Coronary artery (tissue), 2 donors: ENCODE measurements at places on chromosomes 13 and 19.
A peak's percentile ranks its signal among the peaks of the same experiment; 100 is the strongest.

GRCh38 chr19:52734331-52734892 lies 432 bp downstream of the ZNF611 start:
- peak; percentile 76 for DNase-seq

DNA sequence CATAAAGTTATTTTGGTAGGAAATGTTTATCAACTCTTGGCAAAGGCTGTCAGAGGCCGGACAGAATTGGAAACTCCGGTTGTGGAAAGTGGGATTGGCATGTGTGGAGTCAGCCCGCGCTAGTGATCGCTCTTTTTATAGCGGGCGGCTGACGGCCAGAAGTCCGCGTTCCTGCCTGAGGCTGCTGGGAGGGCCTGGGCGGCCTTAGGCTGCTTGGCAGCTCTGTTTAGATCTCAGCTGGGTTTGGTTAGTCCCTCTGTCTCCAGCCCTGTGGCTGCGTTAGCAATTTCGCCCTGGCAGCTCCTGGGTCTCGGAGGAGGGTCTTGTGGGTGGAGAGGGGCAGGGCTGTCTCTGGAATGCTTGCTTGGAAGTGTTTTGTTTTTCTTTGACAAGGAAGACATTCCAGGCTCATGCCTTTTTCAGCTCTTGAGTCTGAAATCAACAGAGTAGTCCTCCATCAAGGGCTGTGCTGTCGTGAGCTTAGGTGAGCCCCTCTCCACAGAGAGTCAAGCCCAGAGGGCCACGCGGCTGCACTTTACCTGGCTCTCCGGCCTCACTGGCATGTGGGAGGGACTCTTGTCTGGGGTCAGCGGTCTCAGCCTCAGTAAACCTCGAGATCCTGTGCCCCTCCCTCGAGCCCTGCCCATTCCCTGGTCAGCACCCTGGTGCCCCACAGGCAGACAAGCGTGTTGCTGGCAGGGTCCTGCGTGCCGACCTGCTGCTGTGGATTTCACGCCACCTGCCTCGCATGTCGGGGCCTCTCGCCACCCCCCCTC lies 22.5 kb downstream of the DOT1L start:
- peak; percentile 93 for DNase-seq

DNA sequence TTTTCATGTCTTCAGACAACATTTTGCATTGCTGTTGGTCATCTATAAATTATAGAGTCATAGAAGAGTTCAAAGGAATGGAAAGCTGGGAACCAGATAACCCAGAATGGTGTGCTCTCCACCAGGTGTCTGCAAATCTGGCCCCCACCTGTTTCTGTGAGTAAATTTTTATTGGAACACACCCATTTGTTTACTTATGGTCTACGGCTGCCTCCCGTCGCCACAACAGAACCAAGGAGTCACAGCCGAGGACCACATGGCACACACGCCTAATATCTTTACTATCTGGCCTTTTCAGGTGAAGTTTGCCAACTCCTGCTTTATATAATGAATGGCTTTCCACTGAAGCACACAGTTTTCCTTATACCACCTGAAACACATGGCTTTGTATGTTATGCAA lies 58.2 kb downstream of the EFNB2 start:
- no peak for DNase-seq

DNA sequence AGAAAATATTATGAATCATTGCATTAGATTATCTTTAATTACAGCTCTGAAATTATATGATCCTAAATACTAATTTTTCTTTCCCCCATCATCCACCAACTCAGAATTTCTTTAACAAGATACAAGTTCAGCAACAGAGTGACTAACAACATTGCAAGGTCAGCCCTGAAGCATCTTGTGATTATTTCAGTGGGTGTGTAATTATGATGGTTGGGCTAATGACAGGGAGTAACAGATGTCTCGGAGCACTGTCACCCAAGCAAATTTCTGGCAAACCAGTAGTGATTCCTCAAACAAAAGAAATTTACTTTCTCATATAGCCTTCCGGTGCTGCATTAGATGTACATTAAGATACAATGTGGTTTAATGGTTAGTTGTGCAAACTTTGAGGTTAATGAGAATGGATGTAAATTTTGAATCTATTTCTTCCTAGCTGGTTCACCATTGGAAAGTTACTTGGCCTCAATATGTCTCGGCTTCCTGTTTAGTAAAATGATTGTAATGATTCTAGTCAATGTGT lies 238.9 kb downstream of the ITGBL1 start:
- no peak for DNase-seq

GRCh38 chr19:39845584-39845932 lies 621 bp downstream of the FBL start:
- DNase-seq = no peak

DNA sequence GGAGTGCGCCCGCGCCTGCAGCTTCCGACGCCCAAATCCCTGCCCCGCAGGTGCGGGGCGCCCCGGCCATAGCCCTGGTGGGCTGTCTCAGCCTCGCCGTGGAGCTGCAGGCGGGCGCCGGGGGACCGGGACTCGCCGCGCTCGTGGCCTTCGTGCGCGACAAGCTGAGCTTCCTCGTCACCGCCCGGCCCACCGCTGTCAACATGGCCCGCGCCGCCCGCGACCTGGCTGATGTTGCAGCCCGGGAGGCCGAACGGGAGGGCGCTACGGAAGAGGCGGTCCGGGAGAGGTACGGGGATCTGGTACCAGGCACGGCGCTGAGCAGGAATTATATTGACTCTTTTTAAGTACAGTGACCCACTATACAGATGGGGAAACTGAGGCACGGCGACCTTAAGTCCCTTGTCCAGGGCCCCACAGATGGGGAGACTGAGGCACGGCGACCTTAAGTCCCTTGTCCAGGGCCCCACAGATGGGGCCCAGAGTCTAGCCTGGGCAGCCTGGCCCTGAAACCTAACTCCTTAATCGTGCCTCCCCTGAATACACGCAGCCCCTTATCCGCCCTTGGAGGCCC lies 586 bp downstream of the MRI1 start:
- DNase-seq = no peak

- DNase-seq = no peak
Measured at GRCh38 chr13:31768351-31768750, 29.0 kb downstream of the RXFP2 start.

DNA sequence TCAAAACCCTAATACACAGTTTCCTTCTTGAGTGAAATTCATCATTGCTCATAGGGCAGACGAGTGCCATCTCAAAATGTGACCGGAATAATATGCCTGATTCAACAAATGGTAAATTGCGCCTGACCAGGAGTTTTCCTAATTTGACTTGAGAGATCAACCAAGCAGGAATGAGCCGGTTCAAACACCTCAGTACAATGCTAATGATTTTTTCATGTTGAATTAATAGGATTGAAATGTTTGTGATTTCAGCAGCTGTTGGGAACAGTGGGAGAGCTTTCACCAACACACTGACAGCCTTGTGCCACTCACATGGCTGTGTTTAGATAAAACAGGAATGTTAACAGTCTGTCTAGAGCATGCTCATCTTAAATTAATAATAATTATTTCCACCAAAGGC lies 484.8 kb downstream of the PCDH9 start:
- DNase-seq = no peak

DNA sequence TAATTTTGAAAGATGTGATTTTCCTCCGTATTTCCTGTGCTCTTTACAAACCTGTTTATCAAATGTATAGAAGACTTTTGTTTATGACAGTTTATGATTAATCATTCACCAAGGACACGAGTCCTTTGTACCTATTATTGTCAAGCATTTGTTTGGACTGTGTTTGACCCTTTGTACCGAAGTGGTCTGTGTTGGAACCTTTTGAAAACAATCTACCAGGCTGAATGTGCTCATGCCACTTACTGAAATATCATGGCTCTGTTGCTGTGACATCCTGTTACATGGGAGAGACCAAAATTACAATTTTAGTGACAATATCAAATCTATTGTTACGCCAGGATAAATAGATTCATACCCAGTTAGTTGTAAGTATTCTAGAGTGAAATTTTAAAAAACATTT lies 193.6 kb downstream of the IRS2 start:
- no peak for DNase-seq

GRCh38 chr19:48085904-48086864 lies 24.4 kb downstream of the PLA2G4C start:
- no peak for DNase-seq

- DNase-seq = no peak
Measured at GRCh38 chr13:50386541-50387050, 371.4 kb downstream of the KCNRG start.

GRCh38 chr13:59951011-59951410 lies 212.7 kb downstream of the DIAPH3 start:
- DNase-seq = no peak

- DNase-seq = no peak
Measured at GRCh38 chr13:30033681-30034457, 183.5 kb upstream of the UBL3 start.

DNA sequence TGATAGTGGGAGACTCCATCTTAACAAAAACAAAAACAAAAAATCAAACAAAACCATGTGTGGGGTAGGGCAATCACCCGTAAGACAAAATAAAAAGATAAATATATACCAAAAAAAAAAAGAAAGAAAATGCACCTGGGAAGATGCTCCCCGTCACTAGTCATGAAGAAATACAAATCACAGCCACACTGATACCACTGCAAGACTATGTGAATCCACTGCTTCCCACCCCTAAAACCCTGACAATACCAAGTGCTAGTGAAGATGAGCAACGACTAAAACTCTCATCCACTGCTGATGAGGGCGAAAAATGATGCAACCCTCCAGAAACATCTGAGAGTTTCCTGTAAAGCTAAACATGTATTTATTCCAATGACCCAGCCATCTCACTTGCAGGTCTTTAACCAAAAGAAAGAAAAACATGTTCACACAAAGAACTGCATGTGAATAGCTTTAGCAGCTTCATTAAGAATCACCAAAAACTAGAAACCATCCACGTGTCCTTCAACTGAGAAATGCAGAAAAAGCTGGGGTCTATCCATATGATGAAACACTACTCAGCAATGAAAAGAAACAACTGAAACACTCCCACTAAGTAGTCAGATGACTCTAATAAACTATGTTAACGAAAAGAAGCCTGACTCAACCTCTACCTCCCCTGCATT lies 31.7 kb downstream of the BRD4 start:
- no peak for DNase-seq

DNA sequence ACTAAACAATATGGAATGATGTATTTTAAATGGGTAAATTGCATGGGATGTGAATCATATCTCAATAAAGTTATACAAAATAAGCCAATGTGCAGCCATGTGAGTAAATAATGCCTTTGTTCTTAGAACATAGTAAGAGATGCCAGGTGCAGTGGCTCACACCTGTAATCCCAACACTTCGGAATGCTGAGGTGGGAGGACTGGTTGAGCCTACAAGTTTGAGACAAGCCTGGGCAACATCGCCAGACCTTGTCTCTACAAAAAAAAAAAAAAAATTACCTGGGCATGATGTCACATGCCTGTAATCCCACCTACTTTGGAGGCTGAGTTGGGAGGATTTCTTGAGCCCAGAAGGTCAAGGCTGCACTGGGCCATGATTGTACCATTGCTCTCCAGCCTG lies 230.7 kb downstream of the RFC3 start:
- DNase-seq = no peak

DNA sequence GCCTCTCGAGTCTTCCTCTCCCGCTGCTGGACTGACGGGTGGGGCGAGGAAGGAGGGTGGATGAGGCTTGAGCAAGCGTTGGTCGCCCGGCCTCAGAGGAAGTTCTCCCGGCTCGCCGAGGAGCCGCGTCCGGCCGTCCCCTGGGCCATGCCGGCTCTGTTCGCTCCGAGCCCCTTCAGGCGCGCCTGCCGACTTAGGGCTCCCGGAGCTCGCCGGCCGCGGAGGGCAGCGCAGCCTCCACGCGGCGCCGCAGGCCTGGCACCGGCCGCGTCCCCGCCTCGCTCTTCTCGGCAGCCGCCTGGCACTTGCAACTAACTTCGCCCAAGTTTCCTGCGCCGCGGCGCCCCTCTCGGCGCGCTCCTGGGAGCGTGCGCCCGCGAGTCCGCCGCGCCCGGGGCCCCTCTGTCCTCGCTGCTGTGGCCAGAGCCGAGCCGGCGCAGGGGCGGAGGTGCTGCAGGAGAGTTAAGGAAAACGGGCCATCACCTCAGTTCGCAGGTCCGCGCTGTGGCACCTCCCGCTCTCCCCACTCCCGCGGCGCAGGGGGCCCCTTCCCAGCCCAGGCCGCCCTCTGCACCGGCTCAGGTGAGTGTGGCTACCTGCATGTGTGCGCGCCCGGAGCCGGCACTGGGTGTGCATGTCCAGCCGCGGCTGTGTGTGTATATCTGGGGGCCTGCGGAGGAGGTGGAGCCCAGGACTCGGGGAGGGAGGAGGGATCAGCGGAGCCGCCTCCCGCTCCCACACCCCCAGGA lies 641 bp upstream of the SOX21 start:
- no peak for DNase-seq

DNA sequence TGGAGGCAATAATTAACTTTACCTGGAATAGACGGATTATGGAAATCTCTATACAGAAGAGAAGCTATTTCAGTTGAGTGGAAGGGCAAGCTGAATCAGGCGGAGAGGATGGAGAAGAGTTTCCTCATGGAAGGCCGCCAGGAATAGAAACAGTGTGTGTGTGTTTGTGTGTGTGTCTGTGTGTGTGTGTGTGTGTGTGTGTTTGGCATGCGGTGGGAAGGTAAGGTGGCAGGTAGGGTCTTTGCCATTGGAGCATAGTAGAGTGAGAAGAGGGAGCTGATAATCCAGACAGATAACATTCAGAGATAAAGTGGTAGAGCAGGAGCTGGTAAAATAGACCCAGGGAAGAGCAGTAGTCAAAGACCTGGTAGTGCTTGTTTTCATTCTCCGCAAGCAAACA lies 9.2 kb upstream of the HS6ST3 start:
- no peak for DNase-seq

DNA sequence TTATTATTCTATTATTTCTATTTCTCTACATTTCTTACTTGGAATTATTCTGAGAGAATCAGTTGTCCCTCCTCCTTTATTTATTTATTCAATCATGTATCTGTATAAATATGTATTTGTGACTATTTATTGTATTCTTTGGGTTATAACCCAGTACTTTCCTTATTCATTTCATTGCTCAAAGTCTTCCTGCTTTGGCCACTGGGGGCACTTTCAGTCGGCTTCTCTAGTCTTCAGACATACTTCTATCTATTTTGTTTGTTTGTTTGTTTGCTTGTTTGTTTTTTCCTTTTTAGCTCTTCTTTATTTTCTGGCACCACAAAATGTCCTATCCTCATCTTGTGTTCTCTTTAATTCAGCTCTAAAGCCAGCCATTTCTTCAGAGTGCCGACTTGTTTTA lies 260.4 kb downstream of the NALCN start:
- no peak for DNase-seq

GRCh38 chr13:46126056-46126455 lies 21.2 kb upstream of the CPB2 start:
- no peak for DNase-seq

GRCh38 chr13:35552172-35552844 lies 75.8 kb upstream of the MAB21L1 start:
- no peak for DNase-seq

- DNase-seq = no peak
Measured at GRCh38 chr13:106888148-106888547, 320.2 kb upstream of the ARGLU1 start.
